ENCODE measurements at places on chromosomes 12 and 14.

DNA sequence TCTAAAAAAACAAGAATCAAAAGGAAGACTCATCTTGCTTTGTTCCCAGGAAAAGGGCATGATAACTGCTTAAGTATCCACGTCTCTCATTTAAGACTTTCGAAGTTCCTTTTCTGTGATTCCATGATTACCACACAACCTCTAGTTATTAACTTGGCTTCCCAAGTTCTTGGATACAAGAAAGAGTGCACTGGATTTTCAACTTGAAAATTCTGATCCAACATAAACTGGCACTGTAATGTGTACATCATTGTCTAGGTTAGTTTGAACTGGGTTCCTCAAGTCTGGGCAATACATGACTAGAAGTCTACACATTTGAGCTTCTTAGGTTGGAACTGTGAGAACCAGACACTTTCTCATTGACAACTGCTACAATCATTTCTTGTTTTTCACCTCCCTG is 1.6 kb downstream of the KLHL28 start:
- DNase-seq: no peak

DNA sequence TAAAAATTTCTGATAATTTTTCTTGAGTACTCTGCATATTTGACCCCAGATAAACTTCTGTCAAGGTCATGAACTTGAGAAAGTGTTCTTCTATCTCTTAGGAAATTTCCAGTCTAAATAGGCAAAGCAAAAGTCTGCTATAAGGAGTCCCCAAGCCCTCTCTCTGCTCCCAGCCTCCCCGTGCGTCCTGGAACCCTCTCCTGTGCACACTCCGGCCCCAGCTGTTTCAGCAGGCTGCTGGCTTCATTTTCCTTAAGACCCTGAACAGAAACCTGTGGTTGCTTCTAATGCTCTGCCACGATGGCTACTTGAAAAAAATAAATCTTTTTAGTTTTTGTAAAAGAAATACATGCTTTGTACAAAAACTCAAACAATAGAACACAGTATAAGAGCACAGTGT is 14.7 kb downstream of the KRT2 start:
- DNase-seq: no peak

DNA sequence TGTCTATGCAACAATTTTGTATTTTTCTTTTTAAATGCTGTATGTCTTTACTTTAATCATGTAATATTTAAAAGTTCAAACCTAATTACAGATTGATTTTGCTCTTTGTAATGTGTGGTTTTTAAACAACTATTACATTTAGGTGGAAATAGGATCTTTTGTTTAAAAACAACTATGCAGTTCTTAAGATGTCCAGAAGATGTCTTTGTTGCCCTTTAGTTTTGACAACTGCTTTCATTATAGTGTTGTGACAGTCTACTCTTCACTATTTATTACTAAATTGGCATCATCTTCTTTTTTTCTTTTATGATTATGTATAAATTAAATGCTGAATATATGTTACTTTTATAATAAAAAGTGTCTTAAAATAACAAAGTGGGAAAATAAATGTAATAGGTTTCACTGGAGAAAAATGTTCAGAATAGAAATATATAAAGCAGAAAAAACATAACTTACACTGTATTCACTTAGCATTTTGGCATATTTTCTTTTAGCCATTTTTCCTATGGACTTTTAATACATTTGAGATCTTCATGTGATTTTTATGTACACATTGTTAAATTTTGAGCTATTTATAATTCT is 27.1 kb upstream of the PCNX4 start:
- DNase-seq: no peak

- peak; percentile 12 for DNase-seq
Observed at GRCh38 chr12:104204690-104205480, 10.7 kb upstream of the TXNRD1 start.

GRCh38 chr12:38399711-38400206 is 83.2 kb downstream of the ALG10B start:
- no peak for DNase-seq

- peak; percentile 91 for DNase-seq
Observed at GRCh38 chr14:73789989-73790581, 61.5 kb upstream of the PTGR2 start.

DNA sequence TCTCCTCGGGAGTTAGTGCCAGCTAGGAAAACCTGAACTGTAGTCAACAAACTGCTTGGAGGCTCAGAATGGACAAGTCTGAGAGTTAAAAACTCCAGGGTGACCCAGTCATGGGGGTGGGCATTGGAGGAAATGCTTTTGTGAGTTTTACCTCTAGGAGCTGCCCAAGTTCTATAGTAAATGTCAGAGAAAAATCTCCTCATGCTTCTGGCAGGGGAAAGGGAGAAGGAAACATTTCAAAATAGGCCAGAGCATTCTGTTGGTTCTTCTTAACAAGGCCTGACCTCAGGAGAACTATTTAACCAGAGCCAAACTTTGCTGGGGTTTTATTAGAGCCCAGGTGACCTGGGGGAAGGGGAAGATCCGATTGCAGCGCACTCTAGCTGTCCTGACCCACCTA is 12.3 kb downstream of the NINJ2 start:
- no peak for DNase-seq

GRCh38 chr14:57848786-57849185 is 17.1 kb downstream of the SLC35F4 start:
- DNase-seq: no peak

DNA sequence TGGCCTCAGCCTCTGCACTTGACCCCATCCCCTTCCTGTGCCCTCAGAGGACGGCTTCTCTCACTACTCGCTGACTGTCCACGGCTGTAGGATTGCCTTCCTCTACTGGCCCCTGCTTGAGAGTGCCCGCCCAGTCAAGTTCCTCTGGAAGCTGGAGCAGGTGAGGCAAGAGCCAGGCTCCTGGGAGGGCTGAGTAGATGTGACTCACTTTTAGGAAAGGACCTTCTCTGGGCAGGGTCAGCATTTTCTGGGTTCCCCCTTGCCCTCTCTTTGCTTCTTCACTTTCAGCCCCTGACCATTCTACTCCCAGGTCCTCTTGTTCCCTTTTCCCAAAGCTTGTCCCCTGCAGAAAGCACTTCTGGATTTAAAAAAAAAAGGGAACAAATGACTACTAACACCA is 7.7 kb downstream of the CLSTN3 start:
- no peak for DNase-seq

DNA sequence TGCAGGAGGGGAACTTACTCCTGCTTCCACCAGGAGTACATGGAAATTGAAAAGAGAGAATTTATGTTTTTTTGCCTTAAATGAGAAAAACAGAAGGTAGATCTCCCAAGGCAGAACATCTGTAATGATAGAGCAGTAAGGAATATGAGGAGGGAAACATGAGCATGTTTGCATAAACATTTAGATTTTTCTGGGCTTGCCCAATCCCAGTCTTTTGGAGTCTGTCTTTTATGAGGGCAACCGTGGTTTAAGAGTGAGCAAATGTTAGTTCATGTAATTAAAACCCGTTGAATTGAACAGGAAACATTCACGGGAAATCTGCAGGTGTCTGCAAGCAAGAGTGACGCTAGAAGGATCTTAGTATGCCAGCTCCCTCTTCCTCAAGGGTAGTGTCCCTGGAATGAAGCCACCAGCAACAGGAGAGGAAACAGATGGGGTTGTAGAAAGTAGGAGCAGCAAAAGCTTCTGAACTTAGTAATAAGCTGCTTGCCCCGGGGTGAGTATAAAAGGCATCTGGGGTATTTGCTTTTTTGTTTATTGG is 79.3 kb downstream of the ARF6 start:
- no peak for DNase-seq

GRCh38 chr12:128286970-128287369 is 20.0 kb downstream of the TMEM132C start:
- no peak for DNase-seq

- no peak for DNase-seq
Observed at GRCh38 chr12:800401-800800, 48.0 kb downstream of the WNK1 start.

DNA sequence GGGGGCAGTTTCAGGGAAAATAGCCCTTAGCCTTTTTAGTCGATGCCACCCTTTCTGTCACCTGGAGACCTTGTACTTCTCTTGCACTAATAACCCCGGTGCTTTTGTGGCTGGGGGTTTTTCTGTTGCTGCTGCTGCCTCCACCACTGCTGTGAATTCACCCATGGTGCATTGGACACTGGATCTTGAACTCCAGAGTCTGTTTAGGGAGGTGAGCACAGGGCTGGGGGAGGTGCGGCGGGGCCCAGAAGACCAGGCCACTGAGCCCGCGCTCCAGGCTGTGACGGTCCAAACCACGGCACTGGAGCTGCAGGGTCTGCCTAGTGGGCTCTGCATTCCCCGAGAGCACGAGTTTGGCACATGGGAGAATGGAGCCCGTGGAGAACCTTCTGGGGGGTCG is 100.6 kb downstream of the NINJ2 start:
- no peak for DNase-seq

DNA sequence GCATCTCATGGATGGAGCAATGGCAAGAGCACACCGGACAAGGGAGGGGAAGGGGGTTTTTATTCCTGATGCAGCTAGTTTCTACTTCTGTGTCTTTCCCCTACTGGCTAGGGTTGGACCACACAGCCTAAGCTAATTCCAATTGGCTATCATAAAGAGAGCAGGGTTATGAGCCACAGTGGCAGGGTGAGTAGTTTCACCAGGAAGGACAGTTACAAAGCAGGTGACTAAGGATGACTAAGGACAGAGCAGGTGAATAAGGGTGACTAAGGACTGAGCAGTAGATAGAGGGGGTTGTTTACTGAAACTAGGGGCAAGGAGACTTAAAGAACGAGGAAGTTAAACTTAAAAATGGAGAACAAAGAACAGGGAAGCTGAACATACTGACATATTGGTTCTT is 321.4 kb upstream of the SEL1L start:
- no peak for DNase-seq

DNA sequence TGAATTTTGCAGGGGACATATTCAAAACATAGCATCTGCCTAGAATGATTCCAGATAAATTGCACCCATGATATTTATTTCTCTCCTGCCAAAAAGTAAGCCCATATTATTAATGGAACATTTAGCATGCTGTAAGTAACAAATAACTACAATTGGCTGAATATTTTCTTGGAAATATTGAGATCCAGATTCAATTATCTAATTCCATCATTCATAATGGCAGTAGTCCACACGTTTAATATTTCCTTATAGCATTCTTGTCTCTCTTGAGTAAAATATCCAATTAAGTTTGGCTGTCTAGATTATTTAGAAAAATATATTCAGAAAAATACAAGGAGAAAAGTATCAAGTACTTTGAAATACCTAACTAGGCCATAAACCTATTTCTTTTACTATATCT is 157.5 kb downstream of the FLRT2 start:
- DNase-seq: no peak

DNA sequence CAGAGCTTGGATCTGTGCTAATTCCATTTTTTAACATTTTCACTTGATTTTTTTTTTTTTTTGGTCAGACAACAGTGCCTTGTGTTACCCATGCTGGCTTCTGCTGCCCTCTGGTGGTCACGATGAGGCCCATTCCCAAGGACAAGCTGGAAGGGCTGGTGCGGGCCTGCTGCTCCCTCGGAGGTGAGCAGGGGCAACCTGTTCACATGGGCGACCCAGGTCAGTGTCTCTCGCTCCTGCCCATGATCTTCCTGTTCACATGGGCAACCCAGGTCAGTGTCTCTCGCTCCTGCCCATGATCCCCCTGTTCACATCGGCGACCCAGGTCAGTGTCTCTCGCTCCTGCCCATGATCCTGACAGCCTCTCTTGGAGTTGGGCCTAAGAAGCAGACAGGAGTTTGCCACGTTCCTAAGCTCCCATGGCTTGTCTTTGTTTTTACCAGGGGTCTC is 59.4 kb downstream of the DGLUCY start:
- DNase-seq: peak; percentile 53

GRCh38 chr12:89059056-89059455 is 293.2 kb downstream of the DUSP6 start:
- DNase-seq: no peak

GRCh38 chr12:113479590-113480335 is 8.1 kb upstream of the LHX5 start:
- DNase-seq: no peak

GRCh38 chr12:95083471-95083870 is 10.1 kb upstream of the NR2C1 start:
- DNase-seq: no peak

DNA sequence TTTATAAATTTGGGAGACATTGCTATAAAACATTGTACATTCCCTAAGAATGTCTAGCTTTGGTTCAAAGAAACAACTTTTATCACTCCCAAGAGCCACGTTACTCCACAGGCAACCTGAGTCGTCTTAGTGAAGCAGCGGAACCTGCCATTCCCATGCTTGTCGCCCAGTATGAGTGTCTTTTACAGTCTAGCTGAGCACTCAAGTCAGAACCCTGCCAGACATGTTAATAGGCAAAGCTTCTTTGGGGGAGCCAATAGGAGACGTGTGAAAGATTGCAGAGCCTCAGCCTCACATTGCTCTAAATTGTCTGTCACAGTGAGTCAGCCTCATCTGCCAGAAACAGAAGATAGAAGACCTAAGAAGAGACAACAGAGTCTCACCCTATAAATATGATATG is 541.6 kb upstream of the FLRT2 start:
- no peak for DNase-seq

DNA sequence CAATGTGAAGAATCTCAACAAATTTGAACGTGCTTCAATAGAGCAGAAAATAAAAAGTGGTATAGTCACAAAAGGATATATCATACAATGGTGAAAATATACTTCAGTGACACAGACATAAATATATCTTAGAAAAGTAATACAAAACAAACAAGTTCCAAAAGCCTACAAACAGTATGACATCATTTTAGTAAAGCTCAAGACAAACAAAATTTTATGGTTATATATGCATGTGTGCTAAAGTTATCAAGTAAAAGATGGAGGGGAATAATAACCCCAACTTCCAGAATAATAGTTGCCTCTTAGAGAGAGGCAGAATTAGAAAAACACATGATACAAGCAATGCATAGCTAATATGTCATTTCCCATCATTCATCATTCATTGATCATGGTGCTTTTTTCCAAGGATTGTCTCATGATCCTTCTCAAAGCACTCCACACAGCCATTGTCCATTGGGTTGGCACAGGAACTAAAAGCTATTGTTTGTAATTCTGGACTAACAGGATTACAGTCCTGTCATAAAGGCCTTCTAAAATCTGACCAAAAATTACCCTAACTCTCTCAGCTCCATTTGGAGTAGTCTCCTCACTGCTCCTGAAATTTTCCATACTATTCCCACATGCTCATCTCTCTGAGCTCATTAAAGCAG is 59.5 kb downstream of the IFNG-AS1 start:
- no peak for DNase-seq

DNA sequence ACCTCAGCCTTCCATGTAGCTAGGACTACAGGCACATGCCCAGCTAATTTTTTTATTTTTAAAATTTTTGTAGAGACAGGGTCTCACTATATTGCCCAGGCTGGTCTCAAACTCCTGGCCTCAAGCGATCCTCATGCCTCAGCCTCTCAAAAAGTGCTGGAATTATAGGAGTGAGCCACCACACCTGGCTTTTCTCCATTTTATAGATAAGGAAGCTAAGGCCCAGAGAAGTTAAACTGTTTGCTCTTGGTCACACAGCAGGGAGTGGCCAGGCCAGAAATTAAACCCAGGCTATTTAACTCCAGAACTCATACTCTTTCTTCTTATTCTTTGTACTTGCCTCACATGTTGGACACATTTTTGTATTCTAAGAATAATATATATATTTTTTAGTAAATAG is 16.5 kb downstream of the UBE3B start:
- DNase-seq: no peak

GRCh38 chr12:43069768-43070221 is 480.2 kb upstream of the PRICKLE1 start:
- no peak for DNase-seq

GRCh38 chr12:103802586-103802886 is 38.5 kb downstream of the NT5DC3 start:
- no peak for DNase-seq
